ENCODE measurements at places on chromosomes 12 and 14.

DNA sequence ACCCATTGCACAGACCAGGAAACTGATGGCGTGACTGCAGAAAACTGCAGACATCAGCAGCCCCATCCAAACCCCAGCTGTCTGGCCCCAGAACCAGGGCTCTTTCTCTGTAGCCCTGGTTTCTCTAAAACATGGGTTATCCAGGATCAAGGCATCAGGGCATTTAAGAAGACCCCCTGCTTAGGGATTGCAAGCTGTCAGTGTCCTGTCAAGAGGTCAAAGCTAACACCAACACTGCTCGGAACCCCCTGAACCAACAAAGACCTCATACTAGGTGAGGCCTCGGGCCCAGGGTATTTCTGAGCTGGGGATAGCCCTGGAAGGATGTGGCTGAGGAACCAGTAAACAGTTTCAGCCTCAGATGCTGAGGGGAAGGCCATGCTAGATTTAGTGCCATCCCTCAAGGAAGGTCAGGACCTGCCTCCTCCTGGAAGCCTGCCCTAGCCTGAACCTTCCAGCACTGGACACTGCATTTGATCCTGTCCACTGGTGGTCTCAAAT, 39.2 kb downstream of the BCL11B start:
- no peak for DNase-seq

DNA sequence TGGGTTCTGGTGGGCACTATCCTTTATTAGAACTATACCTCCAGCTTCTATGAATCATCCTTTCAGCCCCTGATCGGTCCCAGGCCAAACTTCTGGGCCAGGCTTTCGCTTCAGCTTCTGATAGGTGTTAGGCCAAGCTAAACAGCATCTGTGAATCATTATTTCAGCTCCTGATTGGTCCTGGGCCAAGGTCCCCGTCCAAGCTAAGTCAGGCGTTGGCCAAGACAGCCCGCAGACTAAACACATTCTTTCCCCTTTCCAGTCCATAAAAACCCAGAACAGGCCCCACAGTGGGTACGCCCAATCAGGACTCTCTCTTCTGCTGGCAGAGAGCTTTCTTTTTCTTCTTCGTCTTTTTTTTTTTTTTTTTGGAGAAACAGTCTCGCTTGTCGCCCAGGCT, 1808.9 kb upstream of the SEL1L start:
- no peak for DNase-seq

DNA sequence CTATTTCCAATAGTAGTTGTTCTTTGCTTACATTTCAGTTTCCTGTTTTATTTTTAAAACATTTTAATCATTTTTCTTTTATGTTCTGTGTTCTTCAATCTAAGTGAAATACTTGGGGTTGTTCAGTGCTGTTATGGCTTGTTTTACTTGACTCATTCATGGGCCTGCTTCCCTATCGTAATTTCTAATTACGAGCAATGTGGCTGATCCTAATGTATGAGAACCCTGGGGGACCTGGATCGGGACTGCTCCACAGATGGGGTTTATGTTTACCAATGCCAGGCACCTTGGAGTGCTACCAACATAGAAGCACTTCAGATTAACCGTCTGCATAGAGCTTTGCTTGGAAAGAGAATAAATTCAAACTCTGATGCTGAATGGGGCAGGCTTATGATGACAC, 29.8 kb downstream of the TECPR2 start:
- no peak for DNase-seq

GRCh38 chr14:54683882-54684794, 117.2 kb downstream of the SAMD4A start:
- DNase-seq, result no peak

GRCh38 chr14:95994593-95994928, 44.6 kb upstream of the C14orf132 start:
- no peak for DNase-seq
